SHP77 treated with DMSO at 0.1 percent for 48 hours (cell line): ENCODE measurements at places on chromosomes 3 and 15.

DNA sequence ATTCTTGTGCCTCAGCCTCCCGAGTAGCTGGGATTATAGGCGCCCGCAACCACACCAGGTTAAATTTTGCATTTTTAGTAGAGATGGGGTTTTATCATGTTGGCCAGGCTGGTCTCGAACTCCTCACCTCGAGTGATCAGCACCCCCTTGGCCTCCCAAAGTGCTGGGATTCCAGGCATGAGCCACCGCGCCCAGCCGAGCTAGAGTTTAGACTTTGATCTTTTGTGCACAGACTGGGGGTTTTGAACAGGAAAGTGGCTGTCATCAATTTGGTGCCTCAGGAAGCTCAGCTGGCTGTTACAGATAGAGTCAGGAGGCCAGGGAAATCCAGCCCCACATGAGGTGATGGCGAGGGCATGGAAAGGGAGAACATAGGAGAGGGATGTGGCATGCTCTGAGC is 19.3 kb upstream of the IREB2 start:
- DNase-seq = no peak

GRCh38 chr15:53802672-53803071 is 43.2 kb upstream of the WDR72 start:
- no peak for DNase-seq

DNA sequence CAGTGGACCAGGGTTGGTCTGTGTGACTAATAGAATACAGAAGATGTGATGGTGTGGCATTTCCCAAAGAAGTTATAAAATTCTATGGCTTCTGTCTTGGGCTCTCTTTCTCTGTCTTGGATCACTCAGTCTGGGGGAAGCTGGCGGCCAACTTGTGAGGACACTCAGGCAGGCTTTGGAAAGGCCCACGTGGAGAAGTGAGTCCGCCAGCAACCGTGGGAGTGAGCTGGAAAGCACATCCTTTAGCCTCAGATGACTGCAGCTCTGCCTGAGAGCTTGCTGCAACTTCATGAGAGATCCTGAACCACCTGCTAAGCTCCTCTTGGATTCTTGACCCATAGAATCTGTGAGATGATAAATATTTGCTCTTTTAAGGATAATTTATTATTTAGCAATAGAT is 72.0 kb upstream of the RASGRP1 start:
- DNase-seq = no peak

DNA sequence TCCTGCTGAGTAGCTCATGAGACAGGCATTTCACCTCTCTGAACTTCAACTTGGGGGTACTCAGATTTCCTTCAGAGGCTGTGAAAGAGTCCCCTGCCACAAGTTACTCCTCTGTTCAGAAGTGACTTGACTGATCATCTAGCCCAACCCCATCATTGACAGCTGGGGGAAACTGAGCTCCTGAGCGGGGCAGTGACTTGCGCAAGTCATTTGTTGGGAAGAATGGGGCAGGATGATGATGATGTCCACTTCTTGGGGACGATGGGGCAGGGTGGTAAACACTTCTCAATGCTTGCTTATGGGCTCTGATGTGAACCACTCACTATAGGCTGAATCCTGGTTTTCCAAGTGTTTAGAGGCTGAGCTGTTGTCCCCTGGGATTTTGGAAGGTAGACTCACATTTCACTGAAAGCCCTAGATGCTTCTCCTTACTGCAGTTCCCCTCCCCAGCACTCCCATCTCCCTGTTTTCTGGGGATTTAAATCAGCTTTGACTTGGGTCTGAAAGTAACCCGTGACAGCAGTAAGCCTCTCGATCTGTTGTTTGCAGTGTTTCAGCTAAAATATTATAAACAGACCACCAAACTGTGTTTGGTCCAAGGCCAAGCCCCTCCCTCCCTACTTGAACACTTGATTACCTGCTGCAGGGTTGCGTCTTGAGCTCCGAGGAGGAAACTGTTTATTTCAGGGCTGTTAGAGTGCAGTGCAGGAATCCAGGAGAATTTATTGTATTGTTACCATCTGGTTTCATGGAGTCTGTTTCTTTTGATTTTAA is 25.1 kb downstream of the SMAD3 start:
- no peak for DNase-seq

- DNase-seq = no peak
Observed at GRCh38 chr3:37905987-37906674, 44.5 kb downstream of the CTDSPL start.

DNA sequence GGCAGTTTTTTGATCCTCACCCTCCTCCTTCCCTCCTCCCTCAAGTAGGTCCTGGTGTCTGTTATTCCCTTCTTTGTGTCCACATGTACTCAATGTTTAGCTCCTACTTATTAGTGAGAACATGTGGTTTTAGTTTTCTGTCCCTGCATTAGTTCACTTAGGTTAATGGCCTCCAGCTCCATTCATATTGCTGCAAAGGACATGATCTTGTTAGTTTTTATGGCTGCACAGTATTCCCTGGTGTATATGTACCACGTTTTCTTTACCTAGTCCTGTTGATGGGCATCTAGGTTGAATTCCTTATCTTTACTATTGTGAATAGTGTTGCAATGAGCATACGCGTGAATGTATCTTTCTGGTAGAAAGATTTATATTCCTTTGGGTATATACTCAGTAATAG is 61.7 kb upstream of the FGF7 start:
- no peak for DNase-seq

DNA sequence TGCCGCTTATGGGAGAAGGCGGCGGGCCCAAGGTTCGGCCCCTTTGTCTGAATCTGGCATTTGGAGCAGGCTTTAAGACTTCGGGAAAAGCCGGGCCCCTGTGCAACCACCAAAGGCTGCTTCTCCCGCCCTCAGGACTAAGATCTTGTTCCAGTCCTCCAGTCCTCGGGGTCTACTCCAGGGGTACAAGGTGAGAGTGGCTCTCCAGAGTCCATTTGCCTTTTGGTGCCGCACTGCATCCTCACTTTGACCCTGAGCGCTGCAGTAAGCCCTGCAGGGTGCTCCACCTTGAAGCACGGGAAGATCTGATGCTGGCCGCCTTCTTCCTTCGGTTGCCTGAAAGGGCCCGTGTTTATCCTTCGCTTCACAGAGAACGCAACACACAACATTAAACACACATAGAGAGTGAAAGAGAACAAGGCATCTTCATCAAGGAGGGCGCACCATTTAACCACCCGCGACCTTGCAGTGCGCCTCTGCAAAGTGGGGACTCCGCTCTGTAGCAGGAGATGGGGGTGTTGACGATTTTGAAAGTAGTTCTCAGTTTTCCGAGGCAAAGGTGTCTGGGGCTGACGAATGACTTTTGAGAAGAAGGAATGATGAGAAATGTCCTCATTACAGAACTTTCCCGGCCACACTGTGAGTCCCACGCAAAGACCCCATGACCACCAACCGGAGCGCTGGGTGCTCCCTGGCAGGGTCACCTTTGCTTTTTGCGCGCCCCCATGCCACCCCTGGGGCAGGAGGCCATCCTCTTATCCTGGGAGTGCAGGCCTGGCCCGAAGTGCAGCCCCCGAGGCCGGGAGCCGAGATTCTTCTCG is 1.0 kb downstream of the PIGZ start:
- DNase-seq = no peak

- DNase-seq = no peak
Observed at GRCh38 chr3:141257961-141258360, 26.3 kb downstream of the PXYLP1 start.

DNA sequence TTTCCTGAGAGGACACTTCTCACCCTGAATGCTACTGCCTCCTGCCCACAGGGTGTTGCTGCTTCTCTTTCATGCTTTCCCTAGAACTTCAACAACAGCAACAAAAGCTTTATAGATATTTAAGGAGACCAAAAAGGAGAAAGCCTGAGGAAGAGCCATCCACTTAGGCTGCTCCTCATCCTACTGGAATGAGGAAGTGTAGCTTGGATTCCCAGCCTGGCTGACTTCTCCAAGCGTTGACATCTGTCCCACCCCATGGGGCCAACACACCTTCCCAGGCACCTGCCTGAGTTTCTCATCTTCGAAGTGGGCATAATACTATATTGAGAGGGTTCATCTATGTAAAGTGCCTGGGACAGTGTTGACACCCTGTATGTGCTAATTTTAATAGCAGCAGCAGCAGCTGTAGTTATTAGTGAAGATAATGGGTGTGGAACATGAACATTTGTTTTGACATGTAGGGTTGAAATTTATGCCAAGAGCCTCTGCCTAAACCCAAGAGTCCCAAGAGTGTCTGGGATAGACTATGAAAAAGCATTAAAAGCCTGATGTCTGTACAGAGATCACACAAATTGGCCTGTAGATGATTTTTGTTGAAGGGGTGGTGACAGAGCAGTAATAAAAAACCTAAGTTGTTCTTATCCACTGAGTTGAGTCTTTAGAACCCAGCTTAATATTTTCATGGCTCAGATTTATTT is 96.5 kb upstream of the PIAS1 start:
- DNase-seq = no peak

- no peak for DNase-seq
Observed at GRCh38 chr3:41370307-41370706, 171.0 kb downstream of the CTNNB1 start.

DNA sequence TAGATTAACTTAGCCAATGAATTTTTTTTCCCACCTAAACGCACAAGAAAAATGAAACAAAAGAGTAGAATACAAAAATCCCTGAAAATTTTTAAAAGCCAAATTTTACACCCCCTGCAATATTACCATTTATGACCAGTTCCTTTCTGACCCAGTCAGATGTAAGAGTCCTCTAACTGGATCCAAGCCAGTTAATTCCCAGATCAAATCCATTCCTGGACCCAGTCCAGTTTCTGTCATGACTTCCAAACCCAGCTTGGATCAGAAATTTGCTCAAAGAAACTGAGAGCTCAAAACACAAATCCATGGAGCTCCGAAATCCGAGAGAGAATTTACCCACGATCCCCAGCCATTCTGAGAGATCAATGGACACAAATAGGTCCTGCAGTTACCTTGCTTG is 17.0 kb upstream of the ALDH1L1 start:
- no peak for DNase-seq

DNA sequence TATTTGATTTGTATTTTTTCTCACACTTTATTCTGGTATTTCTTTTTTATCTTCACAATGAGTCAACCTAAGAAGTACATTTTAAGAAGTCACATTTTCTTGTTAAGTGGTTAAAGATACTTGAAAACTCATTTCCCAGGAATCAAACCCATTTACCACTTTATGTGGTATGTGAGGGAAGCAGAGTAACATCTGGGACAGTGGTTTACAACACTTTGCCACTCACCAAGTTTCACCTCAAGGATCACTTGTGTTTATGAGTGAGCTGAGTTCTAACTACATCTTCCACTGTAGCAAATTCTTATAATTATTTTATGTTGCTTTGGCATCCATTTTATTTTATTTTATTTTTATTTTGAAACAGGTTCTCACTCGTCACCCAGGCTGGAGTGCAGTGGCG is 53.8 kb downstream of the IGSF11 start:
- DNase-seq = no peak

DNA sequence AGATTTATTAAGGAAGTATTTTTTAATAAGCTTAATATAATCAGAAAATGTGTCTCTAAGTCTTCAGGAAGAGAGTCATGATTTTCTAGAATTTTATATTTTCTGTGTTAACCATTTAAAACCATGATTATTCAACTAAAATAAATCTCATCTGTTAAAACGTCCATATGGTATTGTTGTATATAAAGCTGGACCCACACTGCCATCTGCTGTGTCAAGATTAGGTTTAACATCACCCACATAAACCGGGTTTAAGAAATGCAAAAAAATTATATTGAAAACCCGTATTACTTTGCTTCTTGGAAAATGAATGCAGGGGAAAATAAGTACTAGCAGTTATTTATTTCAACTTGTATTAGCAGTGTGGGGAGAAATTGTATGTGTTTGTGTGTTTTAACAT is 9.5 kb upstream of the CCDC66 start:
- peak; percentile 40 for DNase-seq

DNA sequence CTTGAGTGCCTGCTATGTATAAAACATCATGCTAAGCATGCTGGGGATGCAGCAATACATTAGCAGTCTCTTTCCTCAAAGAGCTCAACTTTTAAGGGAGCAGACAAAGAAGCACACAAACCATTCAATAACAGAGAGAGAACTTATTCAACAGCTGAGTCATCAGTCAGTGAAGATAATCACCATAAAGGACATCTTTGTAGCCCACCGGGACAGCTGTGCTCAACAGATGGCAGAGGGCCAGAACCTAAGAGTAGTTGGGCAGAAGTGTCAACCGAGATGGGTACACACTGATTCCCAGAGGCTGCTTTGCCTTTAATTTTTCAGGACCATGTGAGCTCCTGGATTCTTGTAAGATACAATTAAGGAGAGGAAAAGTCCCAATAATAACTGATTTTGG is 4.2 kb upstream of the RAB8B start:
- peak; percentile 20 for DNase-seq

- DNase-seq = no peak
Observed at GRCh38 chr3:49869525-49870126, at the start of gene CAMKV. TSS of gene CAMKV (minus strand) at chr3:49869906. CDS start at chr3:49862388, 7,518 bp downstream.

GRCh38 chr3:156014489-156014888 is 105.9 kb upstream of the KCNAB1 start:
- no peak for DNase-seq

- no peak for DNase-seq
Observed at GRCh38 chr15:99016680-99017321, 9.2 kb upstream of the PGPEP1L start.

DNA sequence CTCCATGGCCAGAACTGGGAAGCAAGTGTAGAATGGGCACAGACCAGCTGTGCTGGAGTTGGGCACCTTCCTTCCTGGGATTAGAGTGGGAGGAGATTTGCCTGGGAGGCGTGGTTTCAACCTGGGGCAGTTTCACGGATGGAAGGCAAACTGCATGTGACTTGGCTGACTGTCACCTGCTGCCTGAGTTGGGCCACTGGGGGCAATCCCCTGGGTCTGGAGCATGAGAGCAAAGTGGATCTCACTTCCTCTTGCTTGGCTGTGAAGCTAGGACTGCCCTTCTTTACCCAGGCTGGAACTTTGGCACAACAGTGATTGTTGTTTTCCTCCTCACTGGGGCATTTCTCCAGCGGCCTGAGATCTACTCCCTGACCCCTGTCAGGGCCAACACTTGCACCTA is 1247.0 kb upstream of the EPHA6 start:
- no peak for DNase-seq

DNA sequence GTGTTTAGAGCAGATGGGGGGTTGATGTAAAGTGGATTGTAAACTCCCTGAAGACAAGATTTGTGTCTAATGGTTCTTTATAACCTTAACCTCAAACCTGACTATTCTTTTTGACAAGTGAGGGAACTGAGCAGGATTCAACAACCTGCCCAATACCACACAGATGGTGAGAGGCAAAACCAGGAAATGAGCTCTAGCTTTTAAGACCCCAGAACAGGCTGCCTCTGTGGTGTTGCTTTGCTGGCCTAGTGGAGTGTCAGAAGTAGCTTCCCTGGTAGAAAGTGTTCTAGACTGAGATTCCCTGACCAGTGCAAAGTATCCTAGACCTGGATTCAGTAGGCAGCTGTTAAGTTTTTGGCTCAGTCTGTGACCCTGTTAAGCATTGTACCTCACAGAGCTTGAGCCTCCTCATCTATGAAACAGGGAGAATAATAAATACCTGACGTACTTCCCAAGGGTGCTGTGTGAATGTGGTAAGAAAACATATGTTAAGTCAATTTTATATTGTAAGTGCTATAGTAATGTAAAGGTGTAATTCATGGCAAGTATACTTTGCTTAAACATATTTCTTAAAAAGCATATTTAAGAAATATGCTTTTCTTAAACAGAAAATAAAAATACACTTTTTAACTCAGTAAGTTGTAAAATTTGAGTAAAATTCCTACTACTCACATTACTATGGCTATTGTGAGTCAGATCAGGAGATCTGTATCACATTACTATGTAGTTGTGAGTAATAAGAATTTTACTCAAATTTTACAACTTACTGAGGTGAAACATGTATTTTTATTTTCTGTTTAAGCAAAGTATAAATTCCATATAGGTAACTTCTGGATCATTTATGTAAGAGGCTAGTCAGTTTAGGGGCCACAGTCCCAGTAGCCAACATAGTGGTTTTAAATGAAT is 8.8 kb downstream of the GPR87 start:
- DNase-seq = no peak
